Amniotic epithelial cell (primary cell): ENCODE measurements at places on chromosomes 7 and 10.

- no peak for DNase-seq
Observed at GRCh38 chr7:2773608-2774007, 70.5 kb downstream of the GNA12 start.

GRCh38 chr7:107917763-107918651 lies 27.0 kb downstream of the DLD start:
- no peak for DNase-seq

DNA sequence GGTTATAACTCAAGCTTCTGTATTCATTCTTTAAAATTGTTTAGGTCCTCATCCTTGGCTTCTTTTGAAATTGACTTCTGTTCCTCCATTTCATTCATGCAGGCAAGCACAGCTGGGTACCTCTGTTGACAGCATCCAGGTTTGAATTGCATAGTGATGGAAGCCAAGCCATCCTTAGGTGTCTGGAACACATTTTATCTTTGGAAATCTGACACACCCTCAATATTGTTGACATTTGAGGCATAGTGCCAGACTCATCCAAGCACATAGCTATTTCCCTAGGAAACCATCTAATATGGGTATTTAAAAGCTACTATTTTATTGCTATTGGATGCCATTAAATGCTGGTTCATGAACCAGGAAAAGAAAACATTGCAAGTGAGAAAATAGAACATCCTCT lies 142.1 kb upstream of the PTPRZ1 start:
- DNase-seq = no peak

DNA sequence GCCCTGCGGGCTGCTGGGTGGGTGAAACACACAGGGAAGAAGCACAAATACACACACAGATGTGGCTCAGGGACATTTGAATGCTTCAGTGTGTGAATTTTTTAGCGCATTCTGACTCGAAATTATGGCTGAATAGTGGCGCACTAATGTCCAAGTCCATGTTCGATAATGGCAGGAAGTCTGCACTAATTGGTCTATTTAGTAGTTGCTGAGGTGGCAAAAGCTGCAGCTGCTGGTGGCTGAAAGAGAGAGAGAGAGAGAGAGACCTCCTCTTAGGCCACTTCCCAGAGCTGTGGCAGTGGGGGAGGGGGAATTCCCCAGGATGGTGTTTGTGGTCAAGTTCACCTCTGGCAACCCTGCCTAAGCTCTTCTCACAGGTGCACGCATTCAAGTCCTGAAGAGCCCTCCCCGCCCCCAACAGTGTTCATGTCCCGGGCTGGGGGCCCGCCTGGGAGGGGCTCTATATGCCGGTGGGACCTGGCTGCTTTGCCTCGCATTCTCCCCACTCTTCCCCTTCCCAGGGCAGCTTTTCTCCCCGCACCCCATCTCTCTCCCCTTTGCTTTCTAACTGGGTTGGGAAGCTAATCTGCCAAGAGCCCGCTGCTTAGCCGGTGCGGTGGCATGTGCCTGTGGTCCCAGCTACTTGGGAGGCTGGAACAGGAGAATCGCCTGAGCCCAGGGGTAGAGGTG lies 6.0 kb upstream of the MNX1 start:
- no peak for DNase-seq

- DNase-seq = no peak
Observed at GRCh38 chr10:119491966-119492757, 50.4 kb downstream of the RGS10 start.

GRCh38 chr7:152924238-152924637 lies 164.7 kb downstream of the ACTR3B start:
- no peak for DNase-seq
